Foreskin fibroblast (primary cell): ENCODE measurements at places on chromosomes 13 and 19.
A peak's percentile ranks its signal among the peaks of the same experiment; 100 is the strongest.

GRCh38 chr13:28447989-28448388 lies 46.9 kb downstream of the FLT1 start:
- no peak for DNase-seq

DNA sequence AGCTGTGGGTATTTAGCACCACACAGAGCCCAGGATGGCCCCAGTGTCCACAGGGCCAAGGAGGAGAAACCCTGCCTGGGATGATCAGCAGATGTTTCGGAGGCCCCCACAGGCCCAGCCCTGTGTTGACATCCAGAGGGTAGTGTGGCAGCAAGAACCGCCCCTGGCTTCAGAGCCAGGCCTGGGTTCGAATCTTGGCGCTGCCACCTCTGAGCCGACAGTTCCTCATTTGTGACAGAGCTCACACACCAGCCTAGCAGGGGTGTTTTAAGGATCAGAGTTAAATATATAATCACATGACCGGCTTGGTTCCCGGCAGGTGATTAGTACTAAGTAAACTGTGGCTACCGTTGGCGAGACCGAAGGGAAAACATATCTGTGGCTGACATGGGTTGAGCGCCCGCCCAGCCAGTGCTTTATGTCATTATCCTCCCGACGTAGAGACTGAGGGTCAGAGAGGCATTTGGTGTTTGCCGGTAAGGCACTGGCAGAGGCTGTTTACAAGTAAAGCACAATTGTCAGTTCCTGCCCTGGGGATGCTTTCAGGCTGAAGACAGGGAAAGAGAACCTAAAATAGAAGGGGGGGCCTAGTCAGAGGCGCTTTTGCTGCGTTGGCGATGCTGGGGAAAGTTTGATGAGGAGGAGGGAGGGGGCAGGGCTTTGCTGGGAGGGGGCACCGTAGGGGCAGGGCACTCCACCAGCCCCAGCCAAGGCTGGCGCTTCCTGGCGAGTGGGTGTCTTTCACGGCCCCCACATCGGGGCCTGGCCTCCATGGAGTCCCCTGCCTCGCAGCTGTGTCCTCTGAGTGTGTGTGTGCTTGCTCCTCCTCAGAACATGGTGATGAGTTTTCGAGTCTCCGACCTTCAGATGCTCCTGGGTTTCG lies 4.8 kb downstream of the PIAS4 start:
- DNase-seq: no peak

- no peak for DNase-seq
Observed at GRCh38 chr13:59527500-59527899, 636.2 kb downstream of the DIAPH3 start.

DNA sequence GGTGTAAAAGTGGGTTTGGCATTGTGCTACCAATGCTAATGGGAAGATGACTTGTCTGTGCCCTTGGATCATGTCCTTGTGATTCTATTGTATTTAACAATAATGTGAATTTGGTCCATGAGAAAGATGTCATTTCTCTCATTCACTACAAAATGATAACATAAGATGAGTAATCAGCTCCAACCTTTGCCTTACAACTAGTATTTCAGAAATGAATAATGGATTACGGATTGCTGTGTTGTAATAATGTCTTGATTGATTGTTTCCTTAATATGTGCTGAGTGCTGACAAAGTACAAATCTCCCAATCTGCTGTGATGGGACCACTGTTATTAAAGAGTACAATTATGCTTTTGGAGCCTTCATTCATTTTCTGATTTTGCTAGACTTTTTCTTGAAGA lies 375.0 kb downstream of the PCDH9 start:
- DNase-seq: no peak

DNA sequence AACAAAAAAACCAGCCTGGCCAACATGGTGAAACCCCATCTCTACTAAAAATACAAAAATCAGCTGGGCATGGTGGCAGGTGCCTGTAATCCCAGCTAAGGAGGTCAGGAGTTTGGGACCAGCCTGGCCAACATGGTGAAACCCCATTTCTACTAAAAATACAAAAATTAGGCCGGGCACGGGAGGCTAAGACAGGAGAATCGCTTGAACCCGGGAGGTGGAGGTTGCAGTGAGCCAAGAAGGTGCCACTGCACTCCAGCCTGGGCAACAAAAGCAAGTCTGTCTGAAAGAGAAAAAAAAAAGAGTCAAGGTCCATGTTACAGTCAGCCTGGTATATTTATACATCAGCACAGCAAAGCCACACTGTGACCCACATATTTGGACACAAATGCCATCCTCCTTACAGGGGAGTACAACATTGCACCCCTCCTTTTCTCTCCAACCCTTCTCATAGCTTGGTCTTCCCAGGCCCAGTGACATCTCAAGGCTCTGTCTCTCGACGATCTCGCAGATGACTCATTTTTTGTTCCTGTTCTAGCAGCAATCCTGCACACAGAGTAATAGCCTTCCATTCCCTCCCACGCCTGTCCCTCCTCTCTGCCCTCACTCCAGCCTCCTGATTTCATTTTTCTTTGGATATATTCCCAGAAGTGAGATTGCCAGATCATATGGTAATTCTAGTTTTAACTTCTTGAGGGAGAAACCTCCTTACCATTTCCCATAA lies 21.0 kb upstream of the DPP9 start:
- peak; percentile 89 for DNase-seq

DNA sequence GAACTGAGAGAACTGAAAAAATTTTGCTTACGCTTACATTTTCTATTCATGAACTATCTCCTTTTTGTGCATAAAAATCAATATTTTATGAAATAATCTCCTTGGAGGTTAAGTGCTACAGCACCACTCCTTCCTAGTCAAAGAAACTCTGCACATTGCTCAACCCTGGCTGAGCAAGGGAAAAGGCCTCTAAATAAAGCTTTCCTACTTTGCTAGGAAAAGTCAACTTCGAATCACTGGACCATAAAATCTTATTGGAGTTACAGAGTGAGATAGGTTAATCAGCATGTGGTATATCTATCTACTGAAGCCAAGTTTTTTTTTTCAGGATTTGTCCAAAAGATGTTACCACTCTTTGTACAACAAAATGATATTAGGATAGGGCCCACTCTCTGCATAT lies 57.5 kb upstream of the HMGB1 start:
- DNase-seq: no peak

DNA sequence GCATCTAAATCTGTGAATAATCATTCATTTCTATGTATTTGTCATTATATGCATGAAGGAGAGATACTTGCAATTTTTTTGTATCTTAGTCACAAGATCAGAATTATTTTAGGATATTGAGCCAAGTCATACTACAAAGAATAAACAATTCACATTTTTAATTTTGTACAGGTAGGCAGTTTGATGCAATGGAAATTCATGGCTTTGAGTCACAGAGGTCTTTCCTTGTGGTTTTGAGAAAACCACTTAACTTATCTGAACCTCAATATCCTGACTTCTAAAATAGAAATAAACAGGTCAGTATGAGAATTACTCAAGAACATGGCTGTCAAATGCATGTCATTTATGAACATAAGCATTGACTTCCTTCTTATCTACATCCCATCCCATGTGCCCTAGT lies 221.4 kb upstream of the SLC10A2 start:
- no peak for DNase-seq

DNA sequence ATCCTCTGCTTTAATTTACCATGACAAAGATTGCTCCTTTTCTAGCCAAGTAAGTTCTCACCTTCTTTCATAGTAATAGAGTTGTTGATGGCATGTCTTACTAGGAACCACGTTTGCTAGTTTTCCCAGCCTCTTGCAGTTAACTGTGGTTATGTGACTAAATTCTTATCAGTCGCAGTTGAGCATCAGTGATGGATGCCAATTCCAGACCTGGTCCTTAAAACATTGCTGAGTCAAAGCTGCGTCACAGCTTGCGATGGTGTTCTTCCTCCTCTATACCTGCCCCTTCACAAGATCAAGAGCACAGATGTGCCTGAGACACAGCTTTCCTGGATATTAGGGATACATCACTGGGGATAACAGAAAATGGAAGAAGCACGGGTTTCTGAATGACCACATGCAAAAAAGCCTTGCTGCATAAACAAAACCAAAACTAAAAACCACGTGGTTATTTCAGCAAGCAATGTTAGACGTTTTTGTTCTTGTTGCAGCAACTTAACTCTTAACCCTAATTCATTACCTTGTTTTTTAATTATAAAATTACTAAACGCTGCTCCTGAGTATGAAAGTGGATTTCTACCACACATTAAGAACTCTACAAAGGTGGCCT lies 97.6 kb upstream of the DACH1 start:
- DNase-seq: no peak

DNA sequence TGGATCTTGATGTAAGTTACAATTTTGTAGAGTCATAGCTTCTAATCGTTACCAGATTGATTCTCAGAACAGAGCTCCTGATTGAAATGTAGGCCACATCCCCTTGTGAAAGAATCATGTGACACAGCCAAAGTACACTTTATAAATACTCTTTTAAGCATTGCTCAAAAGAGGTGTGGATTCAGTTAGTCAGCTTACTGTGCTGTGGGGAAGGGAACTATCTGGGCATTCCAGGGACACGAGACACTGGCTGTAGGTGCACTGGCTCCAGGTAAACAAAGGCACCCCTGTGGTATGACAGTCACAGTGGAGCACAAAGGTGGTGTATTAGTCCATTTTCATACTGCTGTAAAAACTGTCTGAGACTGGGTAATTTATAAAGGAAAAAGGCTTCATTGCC lies 222.8 kb downstream of the LIG4 start:
- DNase-seq: no peak

DNA sequence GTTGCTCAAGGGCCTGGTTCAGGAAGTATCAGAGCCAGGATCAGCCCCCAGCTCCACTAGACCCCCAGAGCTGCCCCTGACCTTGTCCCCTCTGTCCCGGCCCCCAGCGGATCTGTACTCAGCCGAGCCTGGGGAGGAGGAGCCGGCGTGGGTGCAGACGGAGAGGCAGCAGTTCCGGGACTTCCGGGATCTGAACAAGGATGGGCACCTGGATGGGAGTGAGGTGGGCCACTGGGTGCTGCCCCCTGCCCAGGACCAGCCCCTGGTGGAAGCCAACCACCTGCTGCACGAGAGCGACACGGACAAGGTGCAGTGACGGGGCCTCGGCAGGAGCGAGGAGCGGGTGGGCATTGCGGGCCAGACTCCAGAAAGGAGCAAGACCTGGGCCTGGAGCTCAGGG lies 14.6 kb downstream of the RCN3 start:
- no peak for DNase-seq

DNA sequence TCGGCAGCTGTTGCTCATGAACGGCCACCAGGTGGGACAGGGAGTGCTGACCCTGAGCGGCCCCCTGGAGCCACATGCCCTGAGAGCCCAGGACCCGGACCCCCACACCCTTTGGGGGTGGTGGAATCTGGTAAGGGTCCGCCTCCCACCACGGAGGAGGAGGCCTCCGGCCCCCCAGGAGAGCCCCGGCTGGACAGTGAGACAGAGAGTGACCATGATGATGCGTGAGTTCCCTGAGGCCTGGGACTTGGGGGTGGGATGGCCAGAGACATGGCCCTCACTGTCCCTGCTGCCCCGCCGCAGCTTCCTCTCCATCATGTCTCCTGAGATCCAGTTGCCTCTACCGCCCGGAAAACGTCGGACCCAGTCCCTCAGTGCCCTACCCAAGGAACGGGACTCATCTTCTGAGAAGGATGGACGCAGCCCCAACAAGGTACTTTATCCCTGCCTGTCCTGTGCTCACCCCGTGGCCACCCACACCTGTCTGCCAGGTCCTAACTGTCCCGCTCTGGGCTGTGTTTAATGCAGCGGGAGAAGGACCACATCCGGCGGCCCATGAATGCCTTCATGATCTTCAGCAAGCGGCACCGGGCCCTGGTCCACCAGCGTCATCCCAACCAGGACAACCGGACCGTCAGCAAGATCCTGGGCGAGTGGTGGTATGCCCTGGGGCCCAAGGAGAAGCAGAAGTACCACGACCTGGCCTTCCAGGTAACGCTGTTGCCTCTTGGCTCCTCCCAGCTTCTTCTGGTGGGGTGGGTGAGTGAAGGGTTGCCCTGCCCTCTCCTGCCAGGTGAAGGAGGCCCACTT lies 14.7 kb upstream of the PRR19 start:
- no peak for DNase-seq

- no peak for DNase-seq
Observed at GRCh38 chr19:47095476-47096099, 18.0 kb downstream of the ZC3H4 start.

DNA sequence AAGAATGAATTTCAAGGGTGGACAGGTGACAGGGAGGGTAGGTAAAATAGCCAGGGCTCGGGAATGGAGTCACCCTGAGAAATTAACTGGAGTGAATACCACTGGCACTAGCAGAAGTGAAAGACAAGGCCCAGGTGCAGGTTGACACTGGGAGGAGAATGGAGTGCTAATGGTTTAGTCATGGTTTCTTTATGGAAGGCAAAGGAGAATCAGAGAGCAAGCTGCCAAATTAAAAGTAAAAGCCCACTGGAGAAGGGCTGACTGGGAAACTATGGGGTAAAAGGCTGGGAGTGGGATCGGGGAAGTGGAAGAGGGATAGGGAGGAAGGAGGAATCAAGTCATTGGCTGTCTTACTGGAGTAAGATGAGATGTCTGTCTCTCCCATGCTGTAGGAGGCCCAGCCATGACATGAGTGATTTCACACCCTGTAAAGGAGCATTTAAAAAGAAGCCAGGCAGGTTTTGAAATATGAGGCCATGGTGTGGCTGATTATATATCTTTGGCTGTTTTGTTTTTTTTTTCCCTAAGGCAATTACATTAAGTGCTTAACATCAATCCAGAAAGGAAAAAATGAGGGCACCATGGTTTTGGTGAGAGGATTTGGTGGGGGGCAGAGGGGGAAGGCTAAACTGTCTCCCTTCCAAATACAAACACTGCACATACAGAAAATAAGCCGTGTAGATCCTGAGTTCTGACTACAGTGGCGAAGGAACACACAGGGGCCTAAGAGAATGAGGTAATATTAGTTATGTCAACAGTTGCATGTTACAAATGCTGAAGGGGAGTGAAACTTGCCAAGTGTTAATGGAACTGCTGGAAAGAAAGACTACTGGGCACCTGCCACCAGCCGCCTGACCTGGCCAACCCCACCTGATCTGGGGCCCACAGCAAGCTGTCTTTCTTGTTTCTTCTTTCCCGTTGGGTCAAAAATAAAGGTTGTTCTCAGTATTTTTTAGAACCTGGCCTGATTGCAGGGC lies 183.5 kb upstream of the TSC22D1 start:
- DNase-seq: peak; percentile 27

DNA sequence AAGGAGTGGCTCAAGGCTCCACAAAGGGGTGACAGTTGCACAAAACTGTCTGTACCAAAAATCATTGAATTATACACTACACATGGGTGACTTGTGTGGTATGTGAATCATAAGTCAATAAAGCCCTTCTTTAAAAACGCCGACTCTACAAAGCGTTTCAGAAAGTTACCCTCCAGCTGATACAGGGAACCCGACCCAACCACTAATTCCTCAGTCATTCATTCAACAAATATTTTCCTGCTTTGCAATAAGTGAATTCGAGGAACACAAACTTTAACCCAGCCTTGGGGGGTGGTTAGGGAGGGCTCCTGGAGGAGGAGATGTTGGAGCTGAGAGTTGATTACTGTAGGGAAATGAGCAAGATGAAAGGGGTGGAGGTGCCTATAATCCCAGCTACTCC lies 32.0 kb downstream of the LTBP4 start:
- DNase-seq: peak; percentile 66

- no peak for DNase-seq
Observed at GRCh38 chr13:74026753-74027152, 107.5 kb downstream of the KLF12 start.
